ENCODE measurements at places on chromosomes 7 and 10.

- no peak for DNase-seq
Observed at GRCh38 chr7:155974186-155974897, 162.1 kb upstream of the SHH start.

DNA sequence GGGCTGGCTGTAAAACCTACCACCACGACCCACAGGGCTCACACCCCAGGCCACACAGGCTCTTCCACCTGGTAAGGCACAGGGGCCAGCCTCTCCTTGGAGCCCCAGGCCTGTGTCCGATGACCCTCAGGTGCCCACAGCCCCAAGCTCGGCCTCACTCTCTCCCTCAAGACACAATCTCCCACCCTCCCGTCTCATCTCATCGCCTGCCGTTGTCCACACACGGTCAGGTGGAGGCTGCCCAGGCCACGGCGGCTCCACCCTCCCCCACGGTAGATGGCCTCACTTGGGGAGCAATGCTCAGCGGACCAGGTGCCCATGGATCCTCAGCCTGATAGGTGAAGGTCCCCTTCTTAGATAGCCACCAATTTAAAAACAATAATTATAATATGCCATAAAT lies 8.7 kb upstream of the UTF1 start:
- no peak for DNase-seq

GRCh38 chr7:55211726-55212125 lies 153.4 kb upstream of the LANCL2 start:
- DNase-seq, result no peak

DNA sequence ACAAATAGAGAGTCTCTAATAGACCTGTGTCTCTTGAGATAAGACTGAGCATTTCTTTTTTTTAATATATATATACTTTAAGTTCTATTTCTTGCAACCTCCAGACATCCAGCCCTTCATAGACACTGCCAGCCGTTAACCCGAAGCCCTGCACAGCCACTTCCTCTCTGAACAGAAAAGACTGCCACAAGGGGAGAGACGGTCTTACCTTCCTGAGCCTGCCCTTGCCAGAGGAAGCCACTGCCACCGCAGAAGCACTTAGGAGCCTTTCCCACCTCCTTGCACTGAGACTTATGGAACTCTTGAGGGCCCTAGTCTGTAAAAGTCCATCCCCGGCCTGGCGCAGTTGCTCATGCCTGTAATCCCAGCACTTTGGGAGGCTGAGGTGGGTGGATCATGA lies 31.8 kb upstream of the PRSS1 start:
- DNase-seq, result peak; percentile 87
